CD4-positive, alpha-beta T cell (primary cell): ENCODE measurements at places on chromosomes 7 and 10.

- no peak for DNase-seq
Measured at GRCh38 chr10:69374242-69374641, 42.5 kb downstream of the TACR2 start.

DNA sequence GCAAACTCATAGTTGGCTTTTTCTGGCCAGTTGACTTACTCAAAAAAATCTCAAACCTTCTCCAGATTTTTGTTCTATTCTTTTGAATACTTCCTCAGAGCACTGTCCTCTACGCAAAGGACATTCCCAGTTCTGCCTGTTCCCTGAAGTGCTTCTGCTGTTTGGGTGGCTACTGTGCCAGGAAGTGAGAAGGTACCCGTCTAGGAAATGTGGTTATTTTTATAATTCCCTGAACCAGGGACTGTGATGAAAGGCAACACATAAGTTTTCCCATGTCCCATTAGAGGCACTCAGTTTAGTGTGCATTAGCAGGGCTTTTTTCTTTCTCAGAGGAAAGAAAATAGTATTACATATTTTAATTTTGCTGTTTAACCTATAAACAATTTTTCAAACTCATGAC lies 370.3 kb downstream of the PHTF2 start:
- DNase-seq: no peak

GRCh38 chr10:83218205-83218604 lies 921.1 kb upstream of the GHITM start:
- DNase-seq: no peak

- DNase-seq: no peak
Measured at GRCh38 chr7:124915242-124915641, 14.4 kb downstream of the POT1 start.

DNA sequence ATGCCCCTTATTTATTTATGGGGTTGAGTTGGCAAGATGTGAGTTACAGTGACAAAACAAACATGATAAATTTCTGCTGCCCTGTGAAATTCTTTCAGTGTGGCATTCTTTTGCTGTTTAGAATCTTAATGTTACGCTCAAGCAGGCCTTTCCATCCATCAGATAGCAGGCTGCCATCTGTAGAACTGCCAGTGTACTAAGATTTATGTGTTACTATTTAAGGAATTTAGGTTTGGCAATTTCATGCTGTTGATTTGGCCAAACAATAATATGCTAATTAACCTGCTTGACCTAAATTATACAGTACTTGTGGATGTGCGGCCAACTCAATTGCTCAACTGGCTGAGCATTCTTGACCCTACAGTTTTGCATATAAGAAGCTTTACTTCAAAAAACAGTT lies 477.7 kb upstream of the TPK1 start:
- no peak for DNase-seq

DNA sequence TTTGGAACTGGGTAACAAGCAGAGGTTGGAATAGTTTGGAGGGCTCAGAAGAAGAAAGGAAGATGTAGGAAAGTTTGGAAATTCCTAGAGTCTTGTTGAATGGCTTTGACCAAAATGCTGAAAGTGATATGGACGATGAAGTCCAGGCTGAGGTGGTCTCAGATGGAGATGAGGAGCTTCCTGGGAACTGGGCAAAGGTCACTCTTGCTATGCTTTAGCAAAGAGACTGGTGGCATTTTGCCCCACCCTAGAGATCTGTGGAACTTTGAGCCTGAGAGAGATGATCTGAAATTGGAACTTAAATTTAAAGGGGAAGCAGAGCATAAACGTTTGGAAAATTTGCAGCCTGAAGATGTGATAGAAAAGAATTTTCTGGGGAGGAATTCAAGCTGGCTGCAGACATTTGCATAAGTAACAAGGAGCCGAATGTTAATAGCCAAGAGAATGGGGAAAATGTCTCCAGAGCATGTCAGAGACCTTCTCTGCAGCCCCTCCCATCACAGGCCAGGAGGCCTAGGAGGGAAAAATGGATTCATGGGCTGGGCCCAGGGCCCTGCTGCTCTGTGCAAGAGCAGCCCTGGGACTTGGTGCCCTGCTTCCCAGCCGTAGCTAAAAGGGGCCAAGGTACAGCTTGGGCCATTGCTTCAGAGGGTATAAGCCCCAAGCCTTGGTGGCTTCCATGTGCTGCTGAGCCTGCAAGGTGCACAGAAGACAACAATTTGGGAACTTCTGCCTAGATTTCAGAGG lies 3.6 kb downstream of the PDSS1 start:
- no peak for DNase-seq

DNA sequence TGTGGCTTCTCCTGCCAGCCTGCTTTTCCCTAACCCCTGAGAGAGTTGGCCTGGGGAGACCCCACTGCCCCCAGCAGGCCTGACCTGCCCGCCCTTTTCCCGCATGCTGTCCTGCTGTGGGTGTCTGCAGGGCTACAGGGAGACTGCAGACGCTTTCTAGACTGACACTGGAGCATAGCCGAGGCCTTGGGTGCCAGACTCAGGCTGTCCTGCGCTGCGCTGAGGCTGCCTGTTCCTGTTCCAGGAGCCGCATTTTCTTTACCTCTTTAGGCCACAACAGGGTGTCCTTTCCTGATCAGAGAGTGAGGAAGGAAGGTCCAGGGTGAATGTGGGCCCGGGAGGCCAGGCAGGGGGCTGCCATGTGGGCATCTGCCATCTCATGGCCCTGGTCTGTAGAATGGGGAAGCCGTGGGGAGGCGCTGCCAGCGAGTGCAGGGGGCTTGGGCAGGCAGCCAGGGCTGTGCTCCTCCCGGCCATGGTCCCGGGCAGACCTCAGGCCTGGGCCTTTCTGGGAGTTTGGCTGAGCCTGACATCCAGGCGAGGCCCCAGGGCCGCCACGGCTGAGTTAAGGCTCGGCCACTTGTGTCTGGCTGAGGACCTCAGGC lies 3.6 kb downstream of the PWWP2B start:
- no peak for DNase-seq

GRCh38 chr10:122233857-122234348 lies 37.2 kb upstream of the BTBD16 start:
- no peak for DNase-seq

- no peak for DNase-seq
Measured at GRCh38 chr7:41731493-41732435, 28.9 kb upstream of the INHBA start.

- no peak for DNase-seq
Measured at GRCh38 chr7:107614425-107614824, 34.4 kb downstream of the BCAP29 start.

- DNase-seq: no peak
Measured at GRCh38 chr7:7641129-7641663, 644 bp downstream of the UMAD1 start.
